Activated naive CD4-positive, alpha-beta T cell treated with anti-CD3 and anti-CD28 coated beads, Interleukin-2, amount 10 ng/mL, durations not matched to agents 7 days and 5 days (primary cell): ENCODE measurements at places on chromosomes 5 and 9.

DNA sequence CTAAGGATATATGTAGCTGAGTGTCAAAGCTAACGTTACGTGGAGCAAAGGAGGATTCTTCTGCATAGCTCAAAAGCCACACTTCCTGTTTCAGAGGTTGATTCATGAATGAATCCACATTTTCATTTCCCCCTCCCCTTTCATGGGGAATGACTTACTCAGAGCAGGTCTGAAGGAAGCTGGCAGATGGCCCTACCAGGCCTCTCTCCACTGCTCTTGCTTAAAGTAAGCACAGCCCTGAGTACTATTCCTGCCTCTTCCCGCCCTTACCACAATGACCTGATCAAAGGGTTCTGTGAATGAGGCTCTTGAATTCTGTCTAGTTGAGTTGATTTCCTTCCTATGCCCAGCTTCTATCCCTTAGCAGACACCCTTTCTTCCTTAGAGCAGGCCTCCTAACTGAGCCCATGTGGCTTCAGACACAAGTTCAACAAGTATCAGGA, 6.3 kb downstream of the IGIP start:
- DNase-seq: no peak

- no peak for DNase-seq
Observed at GRCh38 chr5:123436201-123436600, 13.0 kb upstream of the CEP120 start.

GRCh38 chr9:123584202-123585176, 228.5 kb downstream of the CRB2 start:
- DNase-seq: no peak

GRCh38 chr9:127076860-127077643, 45.4 kb downstream of the ANGPTL2 start:
- DNase-seq: no peak

GRCh38 chr9:128390150-128390812, 19.1 kb downstream of the URM1 start:
- no peak for DNase-seq

- peak; percentile 75 for DNase-seq
Observed at GRCh38 chr5:36150676-36151433, 832 bp downstream of the LMBRD2 start.

- no peak for DNase-seq
Observed at GRCh38 chr5:4208537-4208936, 612.9 kb downstream of the IRX1 start.

- no peak for DNase-seq
Observed at GRCh38 chr9:106423575-106423974, 439.4 kb upstream of the ZNF462 start.

GRCh38 chr9:133558191-133559126, 24.0 kb downstream of the ADAMTSL2 start:
- no peak for DNase-seq
